ENCODE measurements at places on chromosomes 11 and 22. TPM values are rescaled to one million over a fixed set of nuclear protein-coding genes. Genes with fewer than 3 reads are reported as not detected.

The GVQW3 gene
- total RNA-seq: 2.8 TPM

DNA sequence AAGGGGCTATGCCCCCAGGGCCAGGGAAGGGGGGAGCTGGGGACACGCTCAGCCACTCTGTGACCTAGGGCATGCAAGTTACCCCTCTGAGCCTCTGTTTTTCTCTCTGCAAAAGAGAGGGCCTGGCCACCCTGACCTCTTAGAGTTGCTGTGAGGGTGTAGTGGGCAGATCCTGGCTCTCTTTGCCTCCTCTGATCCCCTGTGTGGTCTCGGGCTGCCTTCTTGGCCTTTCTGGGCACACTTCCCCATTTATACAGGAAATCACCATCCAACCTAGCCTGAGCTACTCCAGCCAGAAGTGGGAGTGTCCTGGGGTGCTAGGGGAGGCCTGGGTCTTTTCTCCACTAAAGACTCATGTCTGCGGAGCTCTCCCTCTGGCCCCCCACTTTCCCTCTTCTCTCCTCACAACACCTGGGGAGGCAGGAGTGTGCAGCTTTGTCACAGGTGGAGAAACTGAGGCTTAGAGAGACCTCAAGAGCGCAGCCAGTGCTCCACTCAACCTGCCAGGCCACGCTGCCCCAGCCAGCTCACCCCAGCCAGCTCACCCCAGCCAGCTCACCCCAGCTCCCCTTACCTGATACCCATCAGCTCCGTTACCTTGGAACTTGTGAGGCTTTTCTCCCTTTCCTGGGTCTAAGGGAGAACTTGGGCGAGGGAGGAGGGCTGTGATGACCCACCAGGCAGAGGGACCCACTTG is 1.4 kb downstream of the AIFM3 start:
- DNase-seq: no peak

The CST6 gene
- not detected for total RNA-seq

The UPB1 gene
- 0.20 TPM for total RNA-seq

The ZNF70 gene
- 3.5 TPM for total RNA-seq

DNA sequence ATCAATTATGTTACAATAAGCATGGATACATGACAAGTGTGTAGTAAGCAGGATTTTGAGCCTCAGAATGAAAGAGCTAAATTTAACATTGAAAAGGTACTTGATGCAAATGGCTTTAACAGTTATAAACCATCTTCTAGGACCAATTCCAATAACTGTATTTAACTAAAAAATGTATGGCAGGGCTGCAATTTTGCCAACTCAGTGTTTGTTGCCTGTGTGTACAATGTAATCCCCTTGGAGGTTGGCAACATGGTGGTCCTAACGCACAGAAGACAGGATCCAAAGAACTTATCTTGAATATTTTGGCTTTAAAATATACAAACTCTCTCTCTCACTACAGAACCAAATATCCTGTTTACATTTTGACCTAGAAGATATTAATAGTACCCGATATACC is 2314.1 kb downstream of the LRRC4C start:
- no peak for DNase-seq

- peak; percentile 94 for DNase-seq
These were observed at the start of gene VWA5A for GRCh38 chr11:124114942-124115781. Gene VWA5A, plus strand, starts transcription at chr11:124115450. Its CDS starts 2,062 bp downstream, at chr11:124117512.

- DNase-seq: no peak
These were observed 41.6 kb upstream of the LINC01488 start for GRCh38 chr11:69439651-69440464.

The CRACR2B gene
- 97.3 TPM for total RNA-seq

- no peak for DNase-seq
These were observed 39.8 kb upstream of the KCNJ11 start for GRCh38 chr11:17428261-17428660.

- DNase-seq: no peak
These were observed 736.2 kb downstream of the BRD1 start for GRCh38 chr22:49091451-49091850.

DNA sequence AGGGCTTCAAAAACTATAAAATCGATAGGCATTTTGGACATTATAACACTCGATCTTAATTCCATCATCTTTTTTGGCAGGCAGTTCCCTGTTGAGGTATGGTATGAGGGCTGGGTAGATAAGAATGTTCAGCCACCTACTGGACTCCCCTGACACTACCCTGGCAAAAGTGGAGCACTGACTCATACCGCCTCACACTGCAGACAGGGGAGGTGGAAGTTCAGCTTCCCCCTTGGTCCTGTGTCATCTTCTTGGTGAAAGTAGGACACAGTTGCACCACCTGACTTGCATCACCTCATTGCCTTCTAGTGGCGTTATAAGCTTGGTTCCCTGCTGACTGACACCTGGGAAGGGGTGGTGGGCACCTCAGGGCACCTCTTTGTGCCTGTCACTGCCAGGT is 30.4 kb downstream of the PAAF1 start:
- DNase-seq: no peak

DNA sequence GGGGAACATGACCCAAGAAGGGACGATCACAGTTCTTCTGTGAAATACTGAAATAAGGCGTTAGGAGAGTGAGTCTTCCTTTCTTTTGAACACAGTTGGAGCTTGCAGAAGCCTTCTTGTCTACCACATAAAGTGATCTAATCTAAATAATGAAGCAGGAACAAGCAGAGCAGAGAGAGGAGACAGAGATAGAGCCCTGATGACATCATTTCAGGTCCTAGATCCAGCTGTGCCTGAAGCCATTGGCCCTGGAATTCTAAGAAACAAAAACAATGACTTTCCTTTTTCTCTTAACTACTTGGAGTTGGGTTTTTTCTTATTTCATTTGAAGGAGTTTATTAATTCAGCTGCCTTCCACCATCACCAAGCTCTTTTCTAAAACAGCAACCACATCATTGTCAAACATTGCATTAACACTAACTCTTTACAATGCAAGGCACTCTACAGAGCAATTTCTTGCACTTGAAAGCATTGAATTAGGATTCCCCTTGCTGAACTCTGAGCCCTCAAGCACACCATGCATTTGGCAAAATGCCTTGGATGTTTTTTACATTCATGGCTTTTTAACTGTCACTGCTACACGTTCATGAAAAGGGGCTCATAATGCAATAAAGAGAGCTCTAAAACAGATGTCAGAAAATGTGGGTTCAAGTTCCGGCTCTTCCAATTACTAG is 117.2 kb upstream of the TIMP3 start:
- DNase-seq: no peak

- DNase-seq: no peak
These were observed 14.9 kb downstream of the USP47 start for GRCh38 chr11:11856638-11857037.

DNA sequence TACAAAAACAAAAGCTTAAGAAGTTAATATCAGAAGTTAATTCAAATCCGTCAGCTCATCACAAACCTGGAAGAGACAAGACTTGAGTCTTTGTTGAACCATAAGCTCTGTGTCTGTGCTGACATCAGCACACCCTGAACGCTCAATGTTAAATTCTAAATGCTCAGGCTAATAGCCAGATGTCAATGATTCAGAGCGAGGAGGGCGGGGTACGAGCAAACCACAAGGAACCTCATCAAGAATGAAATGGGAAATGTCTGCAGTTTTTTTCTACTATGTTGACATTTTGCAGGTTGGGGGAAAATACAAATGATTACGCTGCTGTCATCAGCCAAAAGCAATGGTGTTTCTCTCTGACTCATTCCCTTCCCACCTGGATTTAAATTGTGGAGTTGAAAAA is 1057.2 kb downstream of the NTM start:
- no peak for DNase-seq

The SCARF2 gene
- 0.91 TPM for total RNA-seq

The APOBEC3H gene
- total RNA-seq: 0.45 TPM

The TSSK2 gene
- not detected for total RNA-seq

- DNase-seq: no peak
These were observed 158.2 kb upstream of the E2F8 start for GRCh38 chr11:19398772-19399527.

The USH1C gene
- 161 TPM for total RNA-seq

The TOMM22 gene
- total RNA-seq: 149 TPM

GRCh38 chr22:27966168-27967064 is 47.4 kb upstream of the PITPNB start:
- no peak for DNase-seq

DNA sequence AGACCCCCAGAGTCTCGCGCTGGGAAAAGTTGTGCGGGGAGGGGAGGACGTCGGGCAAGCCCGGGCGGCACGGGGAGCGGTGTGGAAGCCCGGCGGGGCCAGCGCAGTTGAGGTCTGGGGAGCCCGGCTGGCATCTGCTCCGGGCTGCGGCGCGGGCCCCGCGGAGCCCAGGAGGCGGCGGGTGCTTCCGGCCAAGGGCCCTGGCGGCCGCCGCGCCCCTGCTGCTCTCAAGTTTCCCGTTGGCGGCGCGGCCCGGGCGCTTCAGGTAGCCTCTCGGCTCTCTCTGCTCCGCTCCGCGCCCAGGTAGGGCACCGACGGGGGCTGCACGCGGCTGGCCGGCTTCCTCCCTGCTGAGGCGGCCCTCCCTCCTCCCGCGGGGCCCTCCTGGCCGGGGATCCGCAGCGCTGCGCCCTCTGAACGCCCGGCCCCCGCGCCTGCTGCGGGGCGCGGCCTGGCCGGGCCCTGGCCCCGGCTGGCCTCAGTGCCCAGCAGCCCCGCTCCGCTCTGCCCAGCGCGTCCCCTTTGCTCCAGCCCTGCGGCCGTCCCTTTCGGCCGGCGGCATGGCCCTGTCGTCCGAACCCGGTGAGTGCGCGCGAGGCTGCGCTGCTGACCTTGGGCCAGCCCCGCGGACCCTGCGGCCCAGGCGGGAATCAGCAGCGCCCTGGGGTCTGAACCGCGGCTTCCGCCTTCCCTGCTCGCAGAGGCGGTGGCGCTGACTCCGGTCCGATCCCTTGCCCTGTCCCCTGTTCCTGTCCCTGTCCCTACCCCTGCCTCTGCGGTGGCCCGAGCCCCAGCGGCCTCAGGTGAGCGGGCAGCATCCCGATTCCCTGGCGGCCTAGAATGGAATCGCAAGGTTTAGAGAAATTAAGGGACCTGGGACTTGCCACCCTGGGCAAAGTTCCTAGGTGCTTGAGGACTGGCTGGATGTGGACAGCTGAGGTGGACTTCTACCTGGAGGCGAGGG is 4.3 kb upstream of the AMPD3 start:
- peak; percentile 80 for DNase-seq

GRCh38 chr22:21713428-21714058 is 22.1 kb downstream of the YPEL1 start:
- no peak for DNase-seq

DNA sequence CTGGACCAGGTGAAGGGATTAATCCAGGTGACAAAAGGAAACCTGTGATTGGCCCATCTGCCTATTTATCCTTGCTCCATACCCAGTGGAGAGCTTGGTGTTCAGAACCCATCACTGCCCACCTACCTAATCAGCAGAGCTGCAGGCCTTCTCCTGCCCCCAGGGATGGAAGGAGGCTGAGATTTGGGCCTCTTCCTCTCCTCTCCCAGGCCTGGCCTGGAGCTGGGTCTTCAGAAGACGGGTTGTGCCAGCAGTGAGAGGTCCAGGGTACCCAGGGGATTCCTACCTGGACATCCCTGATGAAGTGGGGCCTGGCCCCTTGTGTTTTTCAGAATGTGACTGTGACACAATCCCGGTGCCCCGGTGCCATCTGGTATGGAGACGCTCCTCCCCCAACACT is 80.3 kb upstream of the MYOD1 start:
- no peak for DNase-seq
